Common myeloid progenitor, CD34-positive (primary cell): ENCODE measurements at places on chromosomes 13 and 19.

- peak; percentile 61 for DNase-seq
These were observed 41.5 kb downstream of the NOTCH3 start for GRCh38 chr19:15159251-15159650.

GRCh38 chr13:27372896-27373295, 51.5 kb upstream of the GTF3A start:
- DNase-seq, result no peak

GRCh38 chr19:51064534-51065220, at the start of gene KLK13:
Gene KLK13 (minus strand): TSS chr19:51065092. CDS start chr19:51065067, 25 bp downstream.
- DNase-seq, result peak; percentile 9

GRCh38 chr19:16611121-16611520, 16.9 kb downstream of the MED26 start:
- no peak for DNase-seq

GRCh38 chr13:28679628-28680027, 20.7 kb downstream of the POMP start:
- peak; percentile 44 for DNase-seq

DNA sequence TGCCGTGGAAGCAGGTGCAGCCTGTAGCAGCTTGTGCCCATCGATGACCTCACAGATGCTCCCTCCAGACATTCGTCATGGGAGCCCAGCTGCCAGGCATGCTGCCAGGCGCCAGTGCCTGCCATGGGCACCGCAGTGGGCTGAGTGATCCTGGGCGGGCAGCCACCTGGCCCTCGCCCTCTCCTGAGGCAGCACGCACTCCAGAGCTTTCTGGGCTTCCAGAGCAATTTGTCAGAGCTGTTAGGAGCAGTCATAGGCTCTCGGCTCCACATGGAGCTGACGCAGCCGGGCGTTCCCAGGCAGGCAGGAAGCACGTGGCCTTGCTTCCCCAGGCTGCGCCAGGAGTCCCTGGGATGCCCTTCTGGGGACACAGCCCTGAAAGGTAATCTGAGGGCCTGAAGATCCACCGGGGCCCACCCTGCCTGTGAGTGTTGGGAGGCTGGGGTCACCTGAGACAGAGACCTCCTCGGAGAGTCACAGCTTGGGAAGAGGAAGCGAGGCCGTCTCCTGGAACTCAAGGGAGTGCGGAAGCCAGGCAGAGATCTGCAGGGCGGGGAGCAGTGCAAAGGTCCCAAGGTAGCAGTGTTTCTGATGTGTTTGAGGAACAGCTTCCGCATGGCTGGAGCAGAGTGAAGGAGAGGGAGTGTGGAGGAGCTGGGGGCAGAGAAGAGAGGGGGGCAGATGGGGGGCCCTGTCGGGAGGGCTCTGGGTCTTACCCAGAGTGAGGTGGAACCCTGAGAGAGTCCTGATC, 50.6 kb downstream of the DPF1 start:
- no peak for DNase-seq

GRCh38 chr19:50419580-50420035, 870 bp downstream of the SPIB start:
- no peak for DNase-seq

GRCh38 chr19:19943848-19944582, 43.3 kb downstream of the ZNF93 start:
- no peak for DNase-seq

DNA sequence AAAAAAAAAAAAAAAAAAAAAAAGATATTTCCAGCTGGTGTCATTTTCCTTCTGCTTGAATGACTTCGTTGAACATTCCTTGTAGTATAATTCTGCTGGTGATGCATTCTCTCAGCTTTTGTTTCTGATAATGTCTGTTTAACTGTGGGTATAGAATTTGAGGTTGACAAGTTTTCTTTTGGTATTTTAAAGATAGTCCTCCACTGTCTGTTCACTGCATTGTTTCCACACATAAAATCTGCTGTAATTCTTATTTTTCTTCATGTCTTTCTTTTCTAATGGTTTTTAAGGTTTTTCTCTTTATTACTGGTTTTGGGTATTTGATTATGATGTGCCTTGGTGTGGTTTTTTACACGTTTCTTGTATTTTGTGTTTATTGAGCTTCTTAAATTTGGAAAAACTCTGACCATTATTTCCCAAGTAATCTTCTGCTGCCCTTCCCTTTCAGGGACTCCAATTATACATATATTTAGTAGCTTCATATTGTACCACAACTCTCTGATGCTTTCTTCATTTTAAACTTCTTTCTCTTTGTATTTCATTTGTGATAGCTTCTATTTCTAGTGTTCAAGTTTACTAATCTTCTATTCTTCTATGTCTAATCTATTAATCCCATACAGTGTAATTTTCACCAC, 6.3 kb downstream of the EEF1AKMT1 start:
- DNase-seq, result no peak

DNA sequence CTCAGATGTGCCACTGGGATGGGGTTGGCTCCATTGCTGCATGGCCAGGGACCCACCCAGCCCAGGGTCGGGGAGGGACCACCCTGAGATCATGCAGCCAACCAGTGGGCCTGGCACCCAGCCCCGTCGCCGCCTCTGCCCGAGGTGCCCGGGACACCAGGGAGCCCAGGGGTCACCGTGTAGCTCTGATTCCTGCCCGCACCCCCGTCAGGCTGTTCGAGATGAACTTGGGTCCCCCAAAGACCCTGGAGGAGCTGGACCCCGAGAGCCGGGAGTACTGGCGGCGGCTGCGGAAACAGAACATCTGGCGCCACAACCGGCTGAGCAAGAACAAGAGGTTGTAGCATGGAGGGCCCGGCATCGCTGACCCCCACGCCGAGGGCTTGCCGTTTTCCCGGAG, 4.6 kb downstream of the MRPL54 start:
- no peak for DNase-seq

GRCh38 chr13:110830331-110830730, 84.5 kb downstream of the ANKRD10 start:
- DNase-seq, result no peak

- DNase-seq, result no peak
These were observed 640.8 kb downstream of the TBC1D4 start for GRCh38 chr13:74841123-74841522.

DNA sequence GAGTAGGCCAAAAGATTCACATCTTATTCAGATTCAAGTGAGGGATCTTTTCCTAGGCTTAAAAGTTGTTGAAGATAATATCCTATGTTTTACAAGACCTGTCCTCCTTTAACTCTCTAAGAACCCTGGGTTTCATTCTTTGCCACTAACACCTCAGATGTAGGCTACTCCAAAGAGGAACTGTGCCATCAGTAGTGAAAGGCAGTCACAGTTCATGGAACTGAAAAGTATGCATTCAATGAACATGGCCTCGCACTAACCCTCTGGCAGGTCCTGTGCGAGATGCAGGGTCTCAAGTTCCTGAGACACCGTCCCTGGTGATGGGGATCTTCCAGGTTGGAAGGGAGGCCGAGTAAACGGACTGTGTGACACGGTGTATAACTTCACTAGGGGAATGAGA, 4.3 kb downstream of the LGALS14 start:
- no peak for DNase-seq

DNA sequence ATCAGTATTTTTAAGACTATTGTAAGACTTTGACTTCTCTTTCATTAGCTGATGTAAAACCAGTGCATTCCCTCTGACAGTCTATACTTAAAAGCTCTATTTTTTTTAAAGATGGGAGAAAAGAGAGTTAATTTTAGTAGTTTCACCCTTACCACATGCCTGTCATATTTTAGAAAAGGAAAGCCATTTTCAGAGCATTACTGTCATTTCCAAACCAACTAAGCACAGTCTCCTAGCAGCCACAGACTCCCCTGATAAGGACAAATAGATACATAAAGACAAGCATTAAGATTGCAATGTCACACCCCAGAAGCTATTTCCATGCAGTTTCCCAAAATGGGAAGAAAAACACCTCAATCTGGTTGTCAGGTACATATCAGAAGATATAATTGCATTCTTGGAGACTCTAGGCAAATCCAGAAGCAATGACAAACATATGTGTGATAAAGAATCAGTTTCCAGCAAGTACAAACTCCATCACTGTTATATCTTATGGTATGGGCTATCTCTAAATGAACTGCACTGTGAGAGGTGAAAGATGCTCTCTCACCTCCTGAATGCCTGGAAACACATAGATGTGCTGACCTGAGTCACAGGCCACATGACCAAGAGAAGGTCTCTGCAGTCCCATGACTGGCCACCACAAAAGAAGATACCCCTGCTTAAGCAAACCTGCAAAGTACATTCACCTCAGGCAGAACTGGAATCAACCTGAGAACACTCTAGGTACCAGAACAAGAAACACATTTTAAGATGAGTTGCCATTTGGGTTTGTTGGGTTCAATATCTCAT, 303.3 kb downstream of the POU4F1 start:
- no peak for DNase-seq

DNA sequence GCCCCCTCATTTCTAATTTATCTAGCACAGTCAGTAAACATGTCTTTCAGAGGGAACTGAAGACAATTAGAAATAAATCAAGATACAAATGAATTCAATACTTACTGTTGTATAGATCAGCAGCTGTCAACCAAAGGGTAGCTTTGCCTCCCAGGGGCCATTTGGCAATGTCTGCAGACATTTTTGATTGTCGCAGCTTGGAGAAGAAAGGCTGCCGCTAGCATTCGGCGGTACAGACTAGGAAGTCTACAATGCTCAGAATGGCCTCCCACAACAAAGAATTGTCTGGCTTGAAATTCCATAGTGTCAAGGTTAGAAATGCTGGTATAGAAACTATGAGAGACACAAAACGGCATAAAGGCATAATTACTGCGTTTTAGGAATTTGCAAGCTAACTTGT, 91.6 kb downstream of the RGCC start:
- DNase-seq, result no peak

GRCh38 chr19:33395561-33396550, 22.3 kb downstream of the CEBPG start:
- no peak for DNase-seq

- DNase-seq, result no peak
These were observed 453.9 kb downstream of the COG6 start for GRCh38 chr13:40109351-40109844.

- DNase-seq, result no peak
These were observed 229.4 kb downstream of the NDFIP2 start for GRCh38 chr13:79710376-79710775.

- DNase-seq, result no peak
These were observed 1320.5 kb downstream of the UQCRFS1 start for GRCh38 chr19:27892500-27892899.

DNA sequence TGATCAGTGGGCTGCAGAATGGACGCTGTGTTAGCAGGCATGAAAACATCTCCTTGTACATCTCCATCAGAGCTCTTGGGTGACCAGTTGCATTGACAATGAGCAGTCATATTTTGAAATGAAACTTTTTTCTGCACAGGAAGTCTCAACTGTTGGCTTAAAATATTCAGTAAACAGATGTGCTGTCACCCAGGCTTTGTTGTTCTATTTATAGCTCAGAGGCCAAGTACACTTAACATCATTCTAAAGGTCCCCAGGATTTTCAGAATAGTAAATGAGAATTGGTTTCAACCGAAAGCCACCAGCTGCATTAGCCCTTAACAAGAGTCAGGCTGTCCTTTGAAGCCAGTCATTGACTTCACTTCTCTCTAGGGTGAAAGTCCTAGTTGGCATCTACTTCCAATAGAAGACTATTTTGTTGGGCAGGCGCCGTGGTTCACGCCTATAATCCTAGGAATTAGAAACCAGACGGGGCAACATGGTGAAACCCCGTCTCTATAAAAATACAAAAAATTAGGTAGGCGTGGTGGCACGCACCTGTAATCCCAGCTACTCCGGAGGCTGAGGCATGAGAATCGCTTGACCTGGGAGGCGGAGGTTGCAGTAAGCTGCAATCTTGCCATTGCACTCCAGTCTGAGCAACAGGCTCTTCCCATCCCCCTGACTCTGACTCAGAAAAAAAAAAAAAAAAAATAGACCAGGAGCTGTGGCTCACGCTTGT, 7.9 kb upstream of the PDE4A start:
- DNase-seq, result no peak

- no peak for DNase-seq
These were observed 6.9 kb downstream of the ZNF787 start for GRCh38 chr19:56114051-56114777.

- DNase-seq, result no peak
These were observed 5.1 kb downstream of the ZNF784 start for GRCh38 chr19:55619286-55619685.

- no peak for DNase-seq
These were observed 508.4 kb upstream of the MIR17HG start for GRCh38 chr13:90839061-90839460.

DNA sequence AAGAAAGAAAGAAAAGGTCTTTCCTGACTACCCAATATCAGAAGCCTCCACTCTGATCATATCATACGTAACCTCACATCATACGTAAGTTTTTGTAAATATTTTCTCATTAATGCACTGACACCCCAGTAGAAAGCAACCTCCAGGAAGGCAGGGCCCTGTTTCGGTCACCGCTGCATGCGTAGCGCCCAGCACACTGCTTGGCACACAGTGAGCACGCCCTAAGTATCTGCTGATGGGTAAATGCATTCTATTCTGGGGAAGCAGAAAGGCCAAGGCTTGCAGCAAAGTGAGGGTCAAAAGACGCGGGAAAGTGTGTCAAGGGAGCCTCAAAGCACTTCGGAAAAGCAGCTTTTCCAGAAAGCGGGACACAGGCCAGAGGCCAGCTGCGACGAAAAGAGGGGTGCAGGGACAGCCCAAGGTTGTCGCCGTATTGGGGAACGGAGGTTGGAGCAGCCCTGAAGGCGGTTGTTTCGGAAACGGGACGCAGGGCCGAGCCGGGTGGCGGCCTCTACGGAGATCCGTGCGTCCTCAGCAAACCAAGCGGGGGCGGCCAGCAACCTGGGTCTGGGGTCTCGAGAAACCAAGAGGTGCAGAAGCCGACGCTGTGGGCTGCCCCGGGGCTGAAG, 463 bp downstream of the SUGP1 start:
- no peak for DNase-seq

DNA sequence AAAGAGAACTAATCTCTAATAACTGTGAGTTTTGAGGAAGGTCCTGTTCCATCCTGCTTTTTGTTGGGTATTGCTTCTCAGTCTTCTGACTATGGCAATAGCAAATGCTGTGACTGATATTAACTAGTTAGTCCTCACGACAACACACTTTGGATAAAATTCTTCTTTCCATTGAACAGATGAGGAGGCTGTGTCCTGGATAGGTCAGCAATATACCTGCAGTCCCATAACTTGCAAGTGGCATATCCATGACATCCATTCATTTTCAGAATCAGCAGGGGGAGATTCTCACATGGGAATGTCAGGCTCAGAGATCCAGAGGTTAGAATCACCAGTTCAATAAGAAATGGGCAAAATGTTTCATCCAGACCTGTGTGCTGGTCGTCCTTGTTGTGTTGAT, 7.4 kb downstream of the ZNF554 start:
- DNase-seq, result no peak

- DNase-seq, result no peak
These were observed 78.4 kb downstream of the DPF1 start for GRCh38 chr19:38145623-38146022.

- DNase-seq, result no peak
These were observed 424.7 kb downstream of the KCTD12 start for GRCh38 chr13:76461484-76461883.

DNA sequence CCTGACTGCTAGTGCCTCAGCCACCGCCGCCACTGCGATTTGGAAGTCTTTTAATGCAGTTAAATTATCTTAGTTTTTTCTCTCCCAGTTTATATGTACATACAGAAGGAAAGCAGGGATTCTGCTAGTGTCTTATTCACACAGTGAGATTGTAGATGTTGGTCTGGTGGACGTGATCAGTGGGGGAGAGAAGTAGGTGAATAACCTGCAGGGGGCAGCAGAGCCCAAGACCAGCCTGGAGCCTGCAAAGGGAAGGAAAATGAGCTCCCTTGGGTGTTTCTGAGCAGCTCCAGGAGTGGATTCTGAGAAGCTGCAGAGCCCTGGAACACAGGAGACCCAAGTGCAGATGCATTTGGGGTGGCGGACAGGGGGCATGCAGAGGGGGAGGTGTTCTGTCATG, 26.3 kb downstream of the ZNF844 start:
- DNase-seq, result peak; percentile 73
